Activated B cell treated with CpG ODN at 0.5 μM for 24 hours (primary cell): ENCODE measurements at places on chromosomes 2 and 18.

DNA sequence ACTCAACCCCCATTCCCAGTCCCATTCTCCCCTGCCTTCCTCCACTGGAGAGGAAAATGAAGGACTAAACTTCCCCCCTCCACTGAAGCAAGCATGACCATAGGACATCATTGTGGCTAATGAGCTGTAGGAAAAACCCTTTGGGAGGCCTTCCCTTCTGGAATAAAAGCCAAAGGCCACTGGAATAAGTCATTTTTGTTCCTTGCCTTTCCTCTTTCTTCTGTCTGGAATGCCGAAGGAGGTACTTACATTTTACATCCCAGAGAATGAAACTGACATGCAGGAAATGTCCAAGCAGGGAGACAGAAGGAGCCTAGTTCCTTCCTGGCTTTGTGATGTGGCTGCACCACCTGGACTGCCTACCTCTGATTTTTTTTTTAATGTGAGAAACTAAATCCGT is 9.1 kb upstream of the PTPRM start:
- DNase-seq = no peak

- peak; percentile 39 for DNase-seq
Measured at GRCh38 chr2:231642631-231643494, 50.2 kb downstream of the TEX44 start.

DNA sequence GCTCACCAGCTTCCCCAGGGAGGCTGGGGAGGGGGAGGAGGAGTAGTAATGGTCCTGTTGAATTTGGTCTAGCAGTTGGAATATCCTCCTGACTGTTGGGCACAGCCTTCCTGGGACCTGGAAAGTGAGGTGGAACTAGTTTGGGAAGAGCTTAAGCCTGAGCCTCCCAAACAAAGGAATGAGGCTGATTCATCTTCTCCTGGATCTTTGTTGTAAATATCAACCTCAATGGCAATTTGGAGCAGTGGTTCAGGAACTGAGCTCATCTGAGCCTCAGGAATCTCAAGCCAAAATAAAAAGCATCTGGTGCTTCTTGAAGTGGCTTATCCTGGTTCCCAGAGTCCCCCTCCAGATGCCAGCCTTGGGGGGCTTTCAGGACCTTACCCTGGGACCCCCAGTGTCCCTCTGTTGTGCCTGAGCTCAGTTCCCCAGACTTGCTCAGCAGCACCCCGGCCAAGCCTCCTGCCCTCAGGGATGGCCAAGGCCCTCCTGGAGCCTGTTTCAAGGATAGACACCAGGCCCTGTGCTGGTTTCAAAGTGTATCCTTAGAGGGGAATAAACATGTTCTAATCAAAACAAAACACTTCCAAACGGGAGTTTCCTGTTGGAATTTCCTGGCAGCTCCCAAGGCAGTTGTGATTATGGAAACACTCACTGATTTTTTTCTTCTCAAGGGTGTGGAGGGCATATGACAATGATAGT is 112.6 kb downstream of the DDX1 start:
- DNase-seq = no peak

DNA sequence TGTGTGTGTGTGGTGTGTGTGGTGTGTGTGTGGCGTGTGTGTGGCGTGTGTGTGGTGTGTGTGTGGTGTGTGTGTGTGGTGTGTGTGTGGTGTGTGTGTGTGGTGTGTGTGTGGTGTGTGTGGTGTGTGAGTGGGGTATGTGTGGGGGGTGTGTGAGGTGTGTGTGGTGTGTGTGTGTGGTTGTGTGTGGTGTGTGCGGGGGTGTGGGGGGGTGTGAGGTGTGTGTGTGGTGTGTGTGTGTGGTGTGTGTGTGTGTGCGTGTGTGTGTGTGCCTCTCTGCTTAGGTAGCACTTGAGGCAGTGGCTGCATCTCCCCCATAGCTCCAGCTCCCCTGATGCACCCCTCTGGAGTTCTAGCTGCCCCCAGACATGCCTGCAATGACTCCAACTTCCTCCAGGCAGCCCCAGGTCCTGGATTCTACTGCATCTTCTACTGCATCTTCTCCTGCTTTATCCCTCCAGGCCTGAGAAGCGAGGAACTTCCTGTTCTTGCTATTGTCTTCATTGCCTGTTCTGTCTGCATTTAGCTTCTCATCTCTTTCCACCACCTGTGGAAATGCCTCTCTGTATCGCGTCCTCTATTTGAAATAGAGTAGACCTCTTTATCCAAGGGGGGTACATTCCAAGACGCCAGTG is 22.2 kb upstream of the MLPH start:
- no peak for DNase-seq

GRCh38 chr2:196801674-196802261 is 2.3 kb upstream of the GTF3C3 start:
- no peak for DNase-seq

- DNase-seq = no peak
Measured at GRCh38 chr2:229335877-229336346, 64.8 kb upstream of the PID1 start.

GRCh38 chr2:233119806-233120205 is 59.7 kb downstream of the INPP5D start:
- DNase-seq = no peak

DNA sequence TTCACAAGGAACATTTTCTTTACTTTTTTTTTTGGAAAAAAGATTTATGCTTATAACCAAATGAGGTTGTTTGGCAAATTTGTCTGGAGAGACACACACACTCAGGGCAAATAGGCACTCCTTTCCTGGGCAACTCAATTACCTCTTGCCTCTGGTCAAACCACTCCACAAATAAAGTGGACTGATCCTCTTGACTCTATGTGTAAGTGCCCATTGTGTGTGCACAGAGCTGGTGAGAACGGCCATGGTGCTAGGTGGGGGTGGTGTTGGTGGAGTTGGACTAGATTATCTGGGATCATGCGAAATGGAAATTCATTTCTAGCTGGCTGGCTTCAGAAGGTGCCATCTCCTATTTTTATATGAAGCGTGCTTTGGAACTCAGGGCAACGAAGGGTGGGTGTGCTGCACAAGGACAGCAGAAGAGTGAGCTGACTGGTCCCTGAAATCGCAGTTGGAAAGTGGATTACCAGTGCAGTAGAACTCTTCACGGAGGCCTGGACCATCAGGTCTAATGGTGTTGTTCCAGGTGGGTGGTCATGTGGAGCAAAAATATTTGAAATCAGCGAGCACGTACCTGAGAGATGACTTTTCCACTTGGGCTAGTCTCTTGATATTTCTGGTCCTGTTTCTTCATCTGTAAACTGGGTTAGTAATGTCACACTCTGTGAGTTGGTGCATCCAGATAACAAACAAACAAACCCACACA is 149.9 kb downstream of the RPIA start:
- no peak for DNase-seq
